ENCODE measurements at places on chromosomes 6 and 20. TPM values are rescaled to one million over a fixed set of nuclear protein-coding genes. Genes with fewer than 3 reads are reported as not detected.

DBNDD2 gene
- total RNA-seq = 7.9 TPM

HCRTR2 gene
- total RNA-seq = not detected

CPNE1 gene
- 145 TPM for total RNA-seq

TNNC2 gene
- total RNA-seq = not detected

RPL7L1 gene
- total RNA-seq = 95.1 TPM

SNAI1 gene
- 19.7 TPM for total RNA-seq

MANEA gene
- 15.2 TPM for total RNA-seq

PRKN gene
- total RNA-seq = 1.1 TPM

MUCL3 gene
- not detected for total RNA-seq

VSX1 gene
- not detected for total RNA-seq

CGA gene
- total RNA-seq = not detected

UQCC2 gene
- 18.6 TPM for total RNA-seq

NKAIN4 gene
- total RNA-seq = not detected

SLC35A1 gene
- 10.8 TPM for total RNA-seq

PSORS1C2 gene
- total RNA-seq = not detected

LKAAEAR1 gene
- total RNA-seq = not detected

CEP43 gene
- total RNA-seq = 9.4 TPM

MATN4 gene
- not detected for total RNA-seq

PHACTR2 gene
- 110 TPM for total RNA-seq

LY6G6F gene
- total RNA-seq = not detected

TP53RK gene
- 17.7 TPM for total RNA-seq

ZSCAN23 gene
- 0.36 TPM for total RNA-seq

SLC2A10 gene
- total RNA-seq = 43.7 TPM

JPH2 gene
- not detected for total RNA-seq

HAO1 gene
- total RNA-seq = not detected

MCHR2 gene
- total RNA-seq = not detected

FAM217A gene
- total RNA-seq = not detected

TFAP2C gene
- not detected for total RNA-seq

BANF2 gene
- not detected for total RNA-seq

ECT2L gene
- under 0.01 TPM for total RNA-seq

RAB44 gene
- total RNA-seq = 0.32 TPM

CENPW gene
- 0.72 TPM for total RNA-seq

CLVS2 gene
- total RNA-seq = not detected

CASS4 gene
- total RNA-seq = 17.0 TPM

VWA7 gene
- not detected for total RNA-seq

KIAA0408 gene
- total RNA-seq = 0.90 TPM

MOG gene
- total RNA-seq = not detected

TP53TG5 gene
- not detected for total RNA-seq

TRERF1 gene
- 2.9 TPM for total RNA-seq

PLN gene
- total RNA-seq = not detected

FARS2 gene
- 7.2 TPM for total RNA-seq

HLA-DOA gene
- total RNA-seq = not detected

ZBTB12 gene
- 2.1 TPM for total RNA-seq

FERMT1 gene
- total RNA-seq = 2.3 TPM

CST1 gene
- total RNA-seq = not detected

LYRM2 gene
- total RNA-seq = 9.2 TPM

TRAPPC3L gene
- total RNA-seq = not detected

OOEP gene
- total RNA-seq = not detected

SAPCD1 gene
- not detected for total RNA-seq
